Stimulated activated naive B cell treated with anti-CD40 and anti-IgM and Interleukin-4, amounts not matched to agents 10 μg/mL and 1 μg/mL and 100 μg/mL, for 72 hours (primary cell): ENCODE measurements at places on chromosomes 2 and 18.
A peak's percentile ranks its signal among the peaks of the same experiment; 100 is the strongest.

GRCh38 chr2:138219961-138220360 lies 255.7 kb downstream of the HNMT start:
- no peak for DNase-seq

DNA sequence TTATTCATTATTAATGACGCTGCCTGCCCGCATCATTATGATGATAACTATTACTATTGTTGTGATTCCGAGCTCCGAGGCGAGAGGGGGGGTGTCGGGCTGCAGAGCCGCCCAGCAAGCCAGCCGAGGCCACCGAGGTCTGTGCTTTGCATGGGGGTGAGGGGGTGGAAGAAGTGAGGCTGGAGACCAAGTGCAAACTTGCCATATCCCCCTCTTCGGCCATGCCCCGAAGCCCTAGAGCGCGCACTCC lies 3.6 kb downstream of the BCL11A start:
- DNase-seq = no peak

DNA sequence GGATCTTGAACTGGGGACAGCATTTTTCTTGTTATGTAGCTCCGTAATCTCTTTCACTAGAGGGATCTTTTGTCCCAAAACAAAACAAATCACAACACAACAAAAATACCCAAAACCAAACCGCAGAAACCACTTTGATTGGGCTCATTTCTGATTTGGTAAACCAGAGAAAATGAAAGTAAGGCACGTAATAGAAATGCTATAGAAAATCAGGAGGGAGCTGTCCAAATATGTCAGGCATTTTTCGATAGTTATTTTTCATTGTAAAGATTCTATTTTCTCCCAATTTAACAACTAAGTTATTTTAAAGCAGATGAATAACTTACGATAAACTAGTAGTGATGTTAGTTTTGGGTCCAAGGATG lies 406.5 kb downstream of the XIRP2 start:
- no peak for DNase-seq

DNA sequence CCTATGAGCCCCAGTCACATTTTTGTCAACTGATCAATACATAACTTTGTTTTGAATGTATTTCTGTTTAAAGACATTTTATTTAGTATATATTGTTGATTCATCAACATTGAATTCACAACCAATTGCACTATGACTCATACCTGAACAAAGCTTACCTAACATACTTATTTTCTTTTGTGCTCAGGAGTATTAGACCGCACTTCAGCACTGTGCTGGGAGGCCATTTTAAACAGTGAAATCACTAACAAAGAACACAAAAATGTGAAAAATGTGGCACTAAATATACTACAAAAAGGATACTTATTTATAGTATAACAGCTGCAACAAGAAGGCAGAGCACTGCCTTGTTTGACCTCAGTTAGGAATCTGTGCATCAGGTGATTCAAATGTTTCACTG lies 12.4 kb upstream of the IFIH1 start:
- no peak for DNase-seq

DNA sequence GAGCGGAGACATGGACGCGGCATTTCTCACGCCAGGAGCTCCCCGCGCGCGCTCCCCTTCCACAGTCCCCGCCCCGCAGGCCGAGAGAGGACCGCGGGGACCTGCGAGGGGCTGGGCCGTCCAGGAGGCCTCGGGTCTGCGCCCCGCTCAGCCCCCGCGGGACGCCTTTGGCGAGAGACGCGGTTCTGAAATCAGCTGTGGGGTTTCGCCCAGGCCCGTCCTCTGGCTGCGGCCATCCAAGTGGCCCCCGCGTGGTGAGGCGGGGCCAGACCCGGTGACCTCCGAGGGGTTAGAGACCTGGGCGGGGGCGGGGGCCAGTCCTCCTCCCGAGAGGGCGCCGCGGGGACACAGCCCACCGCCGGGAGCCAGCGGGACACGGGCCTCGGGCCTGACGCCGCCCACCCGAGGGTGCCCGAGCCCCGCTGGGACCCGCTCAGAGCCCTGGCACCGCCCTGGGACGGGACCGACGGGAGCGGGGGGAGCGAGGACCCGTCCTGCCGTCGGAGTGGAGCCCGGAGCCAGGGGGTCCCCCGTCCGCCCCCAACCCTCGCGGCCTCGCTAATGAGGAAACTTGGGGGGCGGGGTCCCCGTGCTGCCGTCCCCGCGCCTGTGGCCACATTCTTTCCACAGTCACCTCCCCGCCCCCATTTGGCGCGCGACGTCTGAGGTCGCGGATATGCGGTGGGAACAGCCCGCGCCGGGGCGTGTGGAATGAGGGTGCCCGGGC lies 6.1 kb upstream of the SALL3 start:
- no peak for DNase-seq

DNA sequence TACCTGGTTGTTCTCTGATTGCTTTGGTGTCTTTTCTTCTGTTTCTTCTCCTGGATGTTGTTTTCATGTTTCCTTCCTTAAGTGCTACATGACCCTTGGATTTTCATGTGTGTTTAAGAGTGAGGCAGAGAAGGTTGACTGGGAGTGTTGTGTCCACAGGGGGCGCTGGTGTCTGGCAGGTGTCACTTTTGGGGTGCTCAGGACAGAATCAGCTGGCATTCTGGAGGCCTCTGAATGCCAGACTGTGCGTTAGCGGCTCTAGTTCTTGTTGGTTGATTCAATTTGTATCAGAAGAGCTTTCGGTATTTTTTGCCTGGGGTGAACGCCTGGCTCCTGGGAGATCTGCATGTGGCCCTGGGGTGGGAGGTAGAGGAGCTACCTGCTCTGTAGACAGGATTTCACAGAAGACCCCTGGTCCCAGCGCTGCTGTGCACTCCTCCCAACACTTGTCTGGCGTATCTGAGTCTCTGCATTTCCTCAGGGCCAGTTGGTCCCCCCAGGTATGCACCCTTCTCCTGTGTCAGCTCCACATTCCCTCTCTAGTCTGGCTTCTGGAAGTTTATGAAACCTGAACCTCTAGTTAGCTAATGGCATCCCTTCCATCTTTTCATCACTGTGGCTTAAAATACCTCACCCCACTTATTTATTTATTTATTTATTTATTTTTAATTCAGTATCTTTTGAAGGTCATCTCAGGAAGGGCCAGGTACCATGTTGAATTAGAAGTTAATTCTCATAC lies 1.1 kb downstream of the GREB1 start:
- DNase-seq = no peak

GRCh38 chr2:150125708-150126107 lies 361.8 kb downstream of the RND3 start:
- DNase-seq = no peak

GRCh38 chr2:234288974-234289455 lies 207.9 kb downstream of the ARL4C start:
- DNase-seq = peak; percentile 51

- DNase-seq = no peak
These were observed 37.9 kb downstream of the USP34 start for GRCh38 chr2:61432990-61433389.

DNA sequence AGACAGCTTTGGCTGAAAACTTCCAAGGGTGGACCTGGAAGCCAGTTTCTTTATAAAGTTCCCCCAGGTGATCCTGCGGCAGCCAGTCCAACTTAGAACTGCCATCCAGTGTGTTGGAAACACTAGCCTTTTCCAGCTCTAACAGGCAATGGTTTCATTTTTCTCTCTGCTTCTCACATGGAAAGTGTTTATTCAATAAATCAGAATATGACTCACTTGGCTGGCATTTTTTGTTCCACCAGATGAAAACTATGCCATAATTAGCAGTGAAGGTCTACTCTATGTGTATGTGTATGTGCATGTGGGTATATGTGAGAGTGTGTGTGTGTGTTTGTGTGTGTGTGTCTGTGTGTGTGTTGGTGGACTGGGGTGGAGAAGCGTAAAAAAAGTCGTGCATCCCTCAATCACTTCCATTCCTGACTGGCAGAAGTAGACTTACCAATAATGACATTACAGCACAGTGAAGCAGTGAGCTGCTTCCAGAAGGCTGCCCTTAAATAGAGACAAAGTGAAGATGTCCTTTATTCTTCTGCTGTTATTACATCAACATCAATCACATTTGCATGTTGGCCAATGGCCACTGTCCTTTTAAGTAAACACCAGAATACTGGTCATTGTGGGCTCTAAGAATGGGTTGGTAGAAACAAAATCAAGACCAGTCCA lies 90.9 kb upstream of the SETBP1 start:
- DNase-seq = no peak

DNA sequence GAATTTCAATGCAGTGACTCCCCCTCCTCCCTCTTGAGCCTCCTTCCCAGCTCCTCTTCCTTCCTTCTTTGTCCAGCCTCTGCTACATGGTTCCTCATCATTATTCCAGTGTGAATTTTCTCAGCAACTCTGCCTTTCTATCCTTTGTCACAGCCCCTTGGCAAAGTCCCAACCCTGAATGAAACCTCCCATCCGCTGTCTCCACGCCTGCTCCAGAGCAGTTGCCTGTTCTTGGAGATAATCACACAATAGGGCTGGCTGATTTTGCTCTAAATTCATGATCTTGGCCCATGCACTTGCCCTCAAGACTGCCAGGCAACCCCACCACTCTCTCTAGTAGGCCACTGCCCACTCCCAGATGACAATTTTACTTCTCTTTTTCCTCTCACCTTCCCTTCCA lies 61.4 kb downstream of the BCL2L11 start:
- no peak for DNase-seq

DNA sequence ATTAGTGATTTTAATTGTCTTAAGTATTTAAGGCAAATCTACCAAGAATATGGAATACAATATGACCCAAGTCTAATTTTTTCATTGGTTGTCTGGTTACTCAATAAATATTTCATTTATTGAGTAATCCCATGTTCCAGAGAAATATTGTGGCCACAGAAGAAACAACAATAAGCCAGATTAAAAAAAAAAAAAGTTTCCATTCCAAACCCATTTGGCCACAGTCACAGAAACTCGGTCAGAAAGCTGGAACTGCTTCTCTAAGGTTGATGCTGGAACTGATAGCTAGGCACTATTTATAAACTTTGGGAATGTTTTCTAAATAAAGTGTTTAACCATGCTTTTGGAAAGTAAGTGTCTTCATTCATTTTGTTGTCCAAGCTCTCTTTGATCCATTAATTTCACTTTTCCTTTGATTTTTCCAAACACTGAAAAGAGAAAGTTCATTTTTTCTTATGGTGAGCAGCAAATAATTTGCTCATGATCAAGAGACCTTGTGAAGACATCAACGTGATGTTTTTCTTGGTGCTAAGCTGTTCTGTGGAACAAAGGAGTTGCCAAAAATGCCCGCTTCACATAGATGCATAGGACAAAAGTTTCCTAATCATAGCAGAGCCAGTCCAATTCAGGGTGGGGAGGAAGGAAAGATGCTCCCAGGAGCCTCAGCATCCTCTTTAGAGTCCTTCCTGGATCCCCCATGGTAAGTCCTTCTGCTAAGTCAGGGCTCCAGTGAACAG lies 72.1 kb upstream of the CCBE1 start:
- no peak for DNase-seq

DNA sequence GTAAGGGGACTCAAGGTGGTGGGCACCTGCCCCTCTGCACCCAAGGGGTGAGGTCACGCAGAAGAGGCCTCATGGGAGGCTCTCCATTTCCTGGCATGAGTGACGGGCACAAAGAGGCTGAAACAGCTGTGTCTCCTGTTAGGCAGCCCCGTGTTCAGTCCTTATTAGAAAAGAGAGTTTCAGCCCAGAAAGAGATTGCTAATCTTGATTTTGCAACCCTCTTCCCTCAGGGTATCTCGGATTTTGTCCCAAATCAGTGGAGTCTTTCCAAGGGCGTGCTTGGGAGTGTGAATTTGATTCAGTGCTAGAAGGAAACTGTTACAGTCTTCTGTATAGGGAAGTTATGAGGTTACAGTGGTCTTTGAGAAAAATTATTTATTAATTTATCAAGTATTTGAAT lies 10.4 kb downstream of the TNFRSF11A start:
- no peak for DNase-seq

DNA sequence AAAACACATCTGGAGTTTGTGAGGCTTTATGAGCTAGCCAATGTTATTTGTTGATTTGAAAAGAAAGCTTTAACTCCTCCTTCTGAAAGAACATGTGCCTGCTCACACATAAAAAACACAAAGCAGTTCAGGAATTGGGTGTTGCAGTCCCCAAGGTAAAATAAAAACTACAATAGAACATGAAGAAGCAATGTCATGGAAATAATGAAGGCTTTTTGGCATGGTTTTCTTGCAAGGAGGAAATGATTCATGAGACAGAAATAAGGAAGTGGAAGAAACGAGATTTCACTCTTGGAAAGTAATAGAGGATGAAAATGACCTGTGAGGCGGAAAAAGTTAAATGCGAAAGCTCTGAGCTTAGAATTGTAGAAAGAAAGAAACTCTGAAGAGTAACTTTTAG lies 81.1 kb downstream of the TRIB2 start:
- no peak for DNase-seq

- DNase-seq = no peak
These were observed 58.8 kb downstream of the C2orf74 start for GRCh38 chr2:61220768-61221167.

DNA sequence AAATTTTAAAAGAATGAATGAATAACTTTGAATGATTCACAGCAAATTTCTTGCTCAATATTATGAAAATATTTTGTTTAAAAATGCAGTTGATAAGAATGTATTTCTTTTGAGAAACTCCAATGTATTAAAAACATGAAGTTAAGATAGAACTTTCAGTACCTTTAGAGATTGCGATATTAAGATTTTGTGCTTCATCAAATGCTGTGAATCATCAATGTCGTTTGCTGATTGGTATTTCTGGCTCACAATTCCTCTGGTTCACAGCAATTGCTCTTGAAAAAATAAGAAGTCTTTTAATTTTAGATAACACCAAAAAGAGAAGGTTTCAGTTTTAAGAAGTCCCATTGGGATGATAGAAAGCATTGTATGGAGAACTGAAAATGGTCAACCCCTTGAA lies 228.7 kb downstream of the IKZF2 start:
- no peak for DNase-seq

GRCh38 chr2:176075481-176075880 lies 8.3 kb downstream of the EVX2 start:
- no peak for DNase-seq

- no peak for DNase-seq
These were observed 88.9 kb downstream of the ITGA4 start for GRCh38 chr2:181546086-181546485.

DNA sequence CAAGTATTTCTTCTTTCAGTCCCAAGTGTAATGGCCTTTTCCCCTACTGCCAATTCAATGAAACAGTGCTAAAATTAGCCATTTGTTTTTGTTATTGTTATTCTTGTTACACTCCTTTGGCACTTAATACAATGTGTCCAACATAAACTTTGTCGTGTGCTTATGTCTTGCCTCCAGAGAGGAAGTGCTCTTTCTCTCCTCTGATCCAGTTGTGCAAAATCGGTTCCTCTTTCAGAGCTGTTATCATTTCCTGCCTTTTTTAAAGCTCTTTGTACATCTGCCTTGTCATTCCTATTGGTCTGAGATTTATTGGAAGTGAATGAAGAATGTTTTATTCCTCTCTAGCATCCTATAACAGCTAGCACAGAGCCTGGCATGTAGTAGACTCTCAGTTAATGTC lies 623.2 kb upstream of the ID2 start:
- no peak for DNase-seq
